Kidney epithelial cell (primary cell): ENCODE measurements at places on chromosomes 2 and 18. TPM values are rescaled to one million over a fixed set of nuclear protein-coding genes. Genes with fewer than 3 reads are reported as not detected.

ANXA4 gene
- total RNA-seq: 73.6 and 93.5 TPM in 2 replicates

PRSS56 gene
- total RNA-seq: not detected in 2 replicates

IL36G gene
- total RNA-seq: not detected in 2 replicates

CD207 gene
- not detected in 2 replicates for total RNA-seq

DNA sequence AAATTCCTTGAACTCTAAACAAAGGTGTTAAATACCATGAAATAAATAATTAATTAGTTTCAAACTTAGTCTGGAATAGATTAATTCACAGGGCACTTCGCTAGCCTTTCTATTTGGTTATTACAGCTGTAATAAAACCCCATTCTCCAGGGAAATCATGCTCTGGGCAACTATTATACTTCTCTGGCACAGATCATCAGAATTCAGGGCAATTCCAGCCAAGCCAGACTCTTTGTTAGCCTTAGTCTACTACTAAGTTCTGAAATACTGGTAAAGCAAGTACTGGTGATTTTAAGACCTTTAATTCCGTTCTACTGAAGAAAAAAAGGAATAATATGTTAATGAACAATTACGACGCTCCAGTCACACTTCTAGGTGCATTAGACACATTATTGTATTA is 123.4 kb upstream of the PDE1A start:
- DNase-seq: no peak

DNA sequence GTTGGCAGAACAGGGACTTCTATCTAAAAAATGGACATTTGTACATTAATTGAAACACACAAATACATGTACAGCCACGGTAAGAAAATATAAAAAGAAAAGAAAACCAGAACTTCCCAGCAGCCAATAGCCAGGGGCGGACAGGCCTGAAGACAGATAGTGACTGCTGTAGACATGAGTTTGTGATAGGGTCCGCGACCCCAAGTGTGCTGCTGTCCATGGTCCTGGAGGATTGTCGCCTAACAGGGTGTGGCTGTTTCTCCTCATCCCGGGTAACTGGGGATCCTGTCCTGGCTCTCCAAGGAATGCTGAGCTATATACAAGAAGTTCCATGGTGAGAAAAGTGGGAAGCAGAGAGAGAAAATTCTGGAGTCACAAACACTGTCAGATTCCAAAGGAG is 266.5 kb upstream of the SALL3 start:
- no peak for DNase-seq

GRCh38 chr2:43196768-43197587 is 29.4 kb downstream of the ZFP36L2 start:
- DNase-seq: no peak

GRCh38 chr2:46163804-46164528 is 133.2 kb upstream of the EPAS1 start:
- no peak for DNase-seq

DNA sequence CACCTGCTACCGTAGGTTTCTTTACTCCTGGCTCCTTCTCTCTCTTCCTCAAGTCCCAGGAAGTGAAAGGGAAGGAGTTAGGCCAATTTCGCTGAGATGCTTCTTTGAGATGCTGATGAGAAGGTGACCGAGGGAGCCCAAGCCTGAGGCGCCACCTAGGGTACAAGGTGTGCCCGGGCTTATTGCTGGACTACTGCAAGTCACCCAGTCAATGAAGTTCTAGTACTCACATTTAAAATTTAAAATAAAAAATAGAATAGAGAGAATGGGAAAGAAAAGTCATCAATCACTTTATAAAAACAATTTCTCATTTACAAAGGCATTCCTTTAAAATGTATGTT is 45.3 kb downstream of the ACAA2 start:
- no peak for DNase-seq

DNA sequence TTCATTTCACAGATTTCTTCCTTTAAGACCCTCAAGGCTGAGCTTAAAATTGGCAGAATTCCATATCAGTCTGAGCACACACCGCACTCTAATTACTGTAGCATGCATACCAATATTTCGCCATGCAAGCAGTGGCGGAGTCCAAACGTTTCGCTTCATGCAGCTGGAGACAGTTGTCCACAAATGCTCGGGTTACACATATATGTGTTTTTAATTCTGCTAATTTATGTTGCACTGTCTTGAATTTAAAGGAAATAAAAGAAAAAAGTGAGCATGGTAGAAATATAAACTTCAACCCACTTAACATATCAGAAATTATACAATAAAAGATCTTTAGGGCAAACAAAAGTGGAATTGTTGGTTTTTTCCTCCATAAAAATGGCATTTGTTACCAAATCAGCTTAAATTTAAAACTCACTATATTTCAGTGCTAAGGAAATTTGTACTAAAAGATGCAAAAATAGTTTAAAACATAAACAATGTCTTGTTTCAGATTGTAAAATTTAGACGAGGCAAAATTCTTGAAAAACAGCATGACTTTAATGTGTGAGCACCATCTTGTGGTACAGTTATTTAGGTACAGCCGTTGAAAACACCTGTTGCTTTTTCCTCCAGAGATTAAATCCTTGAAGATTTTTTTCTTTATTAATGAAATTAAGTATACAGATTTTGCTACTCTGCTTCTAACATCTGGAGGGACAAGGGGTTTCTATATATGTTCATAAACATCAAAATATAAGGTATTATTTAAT is 24.1 kb upstream of the KANSL1L start:
- DNase-seq: no peak

GRCh38 chr2:136411946-136412345 is 294.0 kb upstream of the CXCR4 start:
- DNase-seq: no peak

DNA sequence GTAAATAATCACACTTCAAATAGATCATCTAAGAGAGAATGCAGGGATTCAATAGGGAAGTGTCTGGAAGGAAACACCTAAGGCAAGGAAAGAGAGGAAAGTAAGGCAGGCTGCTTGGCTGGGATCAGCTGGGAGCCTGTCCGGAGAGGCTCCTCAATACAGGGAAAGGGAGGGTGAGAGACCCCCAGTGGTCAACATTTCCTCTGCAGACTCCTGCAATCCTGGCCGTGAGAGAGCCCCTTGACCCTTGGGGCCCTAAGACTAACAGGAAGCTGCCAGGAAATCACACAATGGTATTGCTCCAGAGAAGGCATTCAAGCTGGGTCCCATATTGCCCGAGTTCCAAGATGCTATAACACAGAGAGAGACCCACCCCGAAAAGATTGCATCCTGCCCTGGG is 549.4 kb downstream of the NYAP2 start:
- DNase-seq: no peak
